A549 treated with dexamethasone at 1 μM for 4 hours (cell line): ENCODE measurements at places on chromosomes 5 and 9. TPM values are rescaled to one million over a fixed set of nuclear protein-coding genes. Genes with fewer than 3 reads are reported as not detected.

The AGXT2 gene
- total RNA-seq, result not detected in 5 replicates

The HTR4 gene
- total RNA-seq, result not detected in 5 replicates

The SRA1 gene
- total RNA-seq, result 37.0 to 43.4 TPM (median 40.9 TPM) in 5 replicates

The SPINK6 gene
- total RNA-seq, result 0.27 to 1.4 TPM (median 0.39 TPM) in 5 replicates

The MEIKIN gene
- not detected in 5 replicates for total RNA-seq

The AJM1 gene
- 3.2 to 4.8 TPM (median 4.3 TPM) in 5 replicates for total RNA-seq

The PCDHB2 gene
- total RNA-seq, result 3.1 to 3.9 TPM (median 3.5 TPM) in 5 replicates

The IFNK gene
- total RNA-seq, result 0.13 TPM in 1 of 5 replicates, not detected in the others

The STK32A gene
- total RNA-seq, result 0.18 to 0.30 TPM (median 0.25 TPM) in 5 replicates

The FGFR4 gene
- total RNA-seq, result 15.0 to 23.3 TPM (median 22.0 TPM) in 5 replicates

The GAS1 gene
- 0.06 to 0.13 TPM (median 0.06 TPM) in 5 replicates for total RNA-seq

The OMD gene
- total RNA-seq, result not detected in 5 replicates

The SARDH gene
- total RNA-seq, result 0.04 to 0.19 TPM (median 0.12 TPM) in 5 replicates

The TMEM171 gene
- 4.3 to 5.6 TPM (median 4.9 TPM) in 5 replicates for total RNA-seq

The LCN15 gene
- 0.09 TPM in 2 of 5 replicates, not detected in the others for total RNA-seq

The F2RL2 gene
- total RNA-seq, result 3.3 to 4.7 TPM (median 4.2 TPM) in 5 replicates

The PPP2R2B gene
- total RNA-seq, result 0.08 to 0.15 TPM (median 0.12 TPM) in 4 of 5 replicates, not detected in the other

The TLR4 gene
- total RNA-seq, result 0.06 to 0.20 TPM (median 0.13 TPM) in 5 replicates

The PAEP gene
- total RNA-seq, result 0.14 to 0.45 TPM (median 0.36 TPM) in 5 replicates

The AOPEP gene
- total RNA-seq, result 118 to 146 TPM (median 132 TPM) in 5 replicates

The FOXI1 gene
- total RNA-seq, result not detected in 5 replicates

The SLC34A1 gene
- not detected in 5 replicates for total RNA-seq

The CARTPT gene
- not detected in 5 replicates for total RNA-seq

The PRR16 gene
- 0.13 to 0.14 TPM in 2 of 5 replicates, not detected in the others for total RNA-seq

The GRHPR gene
- 145 to 189 TPM (median 178 TPM) in 5 replicates for total RNA-seq

The CSNK1G3 gene
- total RNA-seq, result 20.9 to 30.8 TPM (median 27.8 TPM) in 5 replicates
